NCI-H1417 (cell line): ENCODE measurements at places on chromosomes 4 and X.

DNA sequence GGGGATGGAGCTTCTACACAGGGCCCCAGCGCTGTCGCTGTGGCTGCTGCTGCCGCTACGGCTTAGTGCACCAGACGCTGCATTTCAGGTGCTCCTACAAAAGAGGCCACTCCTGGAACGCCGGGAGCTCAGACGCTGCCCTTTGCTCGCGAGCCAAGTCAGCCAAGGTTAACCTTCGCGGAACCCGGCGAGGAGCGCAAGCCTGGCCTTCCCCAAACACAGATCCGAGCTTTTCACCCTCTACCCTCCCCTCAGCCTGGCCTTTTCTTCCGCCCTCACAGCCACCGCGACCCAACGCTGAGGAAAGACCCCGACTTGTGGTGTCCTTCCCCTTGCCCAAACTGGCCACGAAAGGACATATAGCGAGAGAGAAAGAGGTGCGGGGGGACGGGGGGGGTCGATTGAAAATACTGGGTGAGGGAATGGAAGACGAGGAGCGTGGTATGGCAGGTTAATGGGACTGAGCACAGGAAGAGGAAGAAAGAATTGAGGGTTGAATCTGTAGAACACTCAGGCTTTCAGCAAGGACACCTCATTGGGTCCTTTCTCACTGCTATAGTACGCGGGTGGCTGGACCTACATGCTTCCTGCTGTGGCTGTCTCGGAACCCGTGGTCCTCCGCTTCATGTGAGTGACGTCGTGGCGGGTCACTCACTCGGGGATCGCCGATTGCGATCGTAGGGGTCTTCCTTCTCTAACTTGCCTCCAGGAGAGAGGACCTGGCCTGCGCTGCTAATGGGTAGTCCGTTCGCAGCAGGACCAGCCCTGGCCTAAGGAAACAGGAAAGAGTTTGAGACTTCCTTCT lies at the start of the genes AIMP1 and TBCK:
Gene AIMP1 (plus strand): TSS at position 583 of the 805 bp plus-strand sequence. CDS start 8,460 bp downstream, outside the sequence.
Gene TBCK (minus strand): TSS at position 242 of the 805 bp plus-strand sequence. CDS start 7,249 bp downstream, outside the sequence.
- peak; percentile 77 for DNase-seq

DNA sequence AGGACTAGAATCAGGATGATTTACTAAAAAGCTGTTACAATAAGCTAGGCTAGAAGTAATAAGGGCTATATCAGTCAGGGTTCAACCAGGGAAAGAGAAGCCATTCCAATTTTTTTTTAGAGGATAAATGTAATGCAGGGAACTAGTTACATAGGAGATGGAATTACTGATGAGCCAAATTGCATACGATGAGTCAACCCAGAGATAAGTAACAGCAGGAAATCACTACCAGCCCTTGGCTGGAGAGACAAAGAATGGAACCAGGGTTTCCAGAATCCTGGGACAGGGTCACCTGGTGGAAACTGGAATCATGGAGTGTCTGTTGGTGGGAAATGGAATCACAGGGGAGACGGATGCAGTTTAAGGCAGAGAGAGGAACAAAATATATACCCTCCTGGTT lies 13.1 kb upstream of the MAGEA4 start:
- DNase-seq = no peak

- DNase-seq = no peak
Observed at GRCh38 chr4:30103455-30103854, 616.7 kb upstream of the PCDH7 start.

- DNase-seq = no peak
Observed at GRCh38 chr4:54976682-54977081, 148.7 kb downstream of the KDR start.

DNA sequence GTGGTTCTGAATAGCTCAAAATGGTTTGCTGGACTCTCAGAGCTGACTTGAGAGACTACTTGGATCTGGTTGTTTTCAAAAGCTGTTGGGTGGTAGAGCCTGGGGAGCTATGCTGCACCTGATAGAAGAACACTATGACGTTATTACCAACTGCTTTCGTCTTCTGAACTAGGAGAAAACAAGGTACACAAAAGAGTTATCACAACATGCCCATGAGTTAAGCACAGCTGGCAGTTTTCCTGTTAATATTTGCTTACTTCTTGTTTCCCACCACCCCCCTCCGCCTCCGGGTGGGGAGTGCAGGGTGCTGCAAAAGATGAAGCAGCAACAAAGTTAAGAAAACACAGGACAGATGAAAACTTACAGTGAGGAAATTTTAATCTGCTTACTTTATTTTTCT lies 69.1 kb downstream of the RASL11B start:
- no peak for DNase-seq

DNA sequence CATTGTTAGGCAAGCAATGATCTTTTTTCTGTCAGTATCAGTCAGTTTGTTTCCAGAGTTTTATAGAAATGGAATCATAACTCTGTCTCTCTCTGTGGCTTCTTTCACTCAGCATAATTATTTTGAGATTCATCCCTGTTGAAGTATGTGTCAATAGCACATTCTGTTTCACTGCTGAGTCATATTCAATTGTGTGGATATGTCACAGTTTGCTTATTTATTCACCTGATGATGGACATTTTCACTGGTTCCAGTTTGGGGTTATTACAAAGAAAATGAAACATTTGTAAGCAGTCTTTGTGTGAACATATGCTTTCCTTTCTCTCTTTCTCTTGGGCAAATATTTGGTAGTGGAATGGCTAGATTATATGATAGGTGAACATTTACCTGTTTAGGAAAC lies 10.2 kb upstream of the ZNF718 start:
- DNase-seq = no peak

- DNase-seq = no peak
Observed at GRCh38 chrX:24465532-24465865, 413 bp downstream of the PDK3 start.

DNA sequence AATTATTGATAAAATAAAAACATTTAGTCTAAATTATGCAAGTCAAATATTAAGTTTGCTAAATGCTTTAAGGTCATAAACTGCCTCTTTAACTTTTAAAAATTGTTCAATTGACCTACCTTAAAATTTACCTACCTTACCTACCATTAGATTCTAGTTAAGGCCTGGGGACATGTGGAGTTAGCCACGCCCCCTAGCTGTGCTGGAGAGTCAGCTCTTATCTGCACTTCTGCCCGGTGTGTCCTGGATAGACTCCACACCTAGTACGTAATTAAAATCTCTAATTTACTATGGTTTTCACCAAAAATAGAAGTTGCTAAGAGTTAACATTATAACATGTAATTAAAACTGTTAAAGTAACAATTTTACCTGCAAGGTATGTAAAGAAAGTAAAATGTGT lies 22.7 kb downstream of the TENM3 start:
- no peak for DNase-seq

- DNase-seq = no peak
Observed at GRCh38 chr4:55117511-55117910, 7.9 kb downstream of the KDR start.

DNA sequence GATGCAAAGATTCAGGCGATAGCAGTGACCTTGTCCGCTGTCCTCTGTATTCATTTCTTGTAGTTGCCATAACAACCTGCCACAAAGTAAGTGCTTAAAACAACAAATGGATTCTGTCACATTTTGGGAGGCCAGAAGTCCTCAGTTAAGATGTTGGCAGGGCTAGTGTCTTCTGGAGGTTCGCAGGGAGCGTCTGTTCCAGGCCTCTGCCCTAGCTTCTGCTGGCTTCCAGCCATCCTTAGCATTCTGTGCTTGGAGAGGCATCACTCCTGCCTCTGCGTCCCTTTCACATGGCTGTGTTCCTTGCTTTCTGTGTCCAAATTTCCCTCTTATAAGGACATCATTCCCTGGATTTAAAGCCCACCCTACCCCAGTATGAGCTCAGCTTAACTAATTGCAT lies 31.5 kb upstream of the ZNF185 start:
- no peak for DNase-seq

- no peak for DNase-seq
Observed at GRCh38 chr4:11625211-11625610, 196.5 kb upstream of the HS3ST1 start.

DNA sequence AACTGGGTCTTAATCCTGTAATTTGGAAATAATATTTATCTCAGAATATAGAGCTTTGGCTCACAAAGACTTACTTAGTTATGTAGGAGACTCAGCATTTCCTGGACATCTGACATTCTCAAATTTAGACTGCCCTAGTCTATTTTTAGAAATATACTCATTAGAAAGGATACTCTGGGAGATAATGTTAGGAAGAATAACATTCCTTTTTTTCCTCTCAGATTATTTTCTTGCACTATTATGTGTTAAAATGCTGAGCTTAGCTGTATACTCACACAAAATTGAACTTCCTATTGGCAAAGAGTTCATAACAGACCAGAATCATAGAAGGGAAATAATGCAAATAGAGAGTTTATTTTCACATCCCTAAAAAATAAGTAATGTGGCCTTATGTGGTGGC lies 1424.9 kb upstream of the PCDH7 start:
- no peak for DNase-seq

GRCh38 chr4:169305651-169306050 lies 34.9 kb upstream of the SH3RF1 start:
- DNase-seq = no peak

- no peak for DNase-seq
Observed at GRCh38 chr4:77113069-77113468, 37.3 kb upstream of the CCNI start.

GRCh38 chr4:4277531-4277930 lies 12.4 kb downstream of the LYAR start:
- DNase-seq = no peak

GRCh38 chr4:80462621-80463091 lies 127.1 kb downstream of the CFAP299 start:
- no peak for DNase-seq

DNA sequence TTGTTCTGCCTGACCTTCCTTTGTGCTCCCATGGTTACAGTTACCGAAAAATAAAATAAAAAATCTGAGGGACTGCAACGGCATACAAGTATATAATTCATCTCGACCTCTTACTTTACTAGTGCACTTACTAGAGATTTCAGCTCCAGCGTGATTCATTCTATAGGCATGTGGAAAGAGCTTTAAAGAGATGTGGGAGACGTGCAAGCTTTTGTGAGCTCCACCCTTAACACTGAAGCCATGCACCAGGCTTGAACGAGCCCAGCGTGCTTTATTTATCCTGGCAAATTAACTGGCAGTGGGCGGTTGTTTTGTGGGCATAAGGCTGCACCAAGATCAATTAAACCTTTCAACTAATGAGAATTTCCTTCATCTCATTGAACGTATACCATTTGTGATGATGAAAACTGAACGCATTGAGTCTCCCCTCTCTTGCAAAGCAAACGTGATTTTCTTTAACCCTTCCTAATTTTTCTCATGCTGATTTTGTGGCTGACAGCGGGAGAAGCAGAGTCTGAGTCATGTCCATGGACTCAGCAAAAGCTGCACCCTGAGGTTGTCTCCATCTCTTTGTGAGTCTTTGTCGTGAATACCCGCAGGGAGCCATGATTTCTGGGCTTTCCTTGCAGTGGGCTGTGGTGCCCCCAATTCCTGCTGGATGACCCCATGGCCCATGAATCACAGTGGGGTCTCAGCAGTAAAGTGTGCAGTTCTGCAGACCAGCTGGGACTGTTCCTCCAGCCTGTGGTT lies 60.1 kb downstream of the MXRA5 start:
- no peak for DNase-seq

- DNase-seq = peak; percentile 24
Observed at GRCh38 chrX:107935200-107935599, 47.0 kb downstream of the TEX13B start.

GRCh38 chr4:185033072-185033471 lies 14.8 kb downstream of the HELT start:
- DNase-seq = no peak

DNA sequence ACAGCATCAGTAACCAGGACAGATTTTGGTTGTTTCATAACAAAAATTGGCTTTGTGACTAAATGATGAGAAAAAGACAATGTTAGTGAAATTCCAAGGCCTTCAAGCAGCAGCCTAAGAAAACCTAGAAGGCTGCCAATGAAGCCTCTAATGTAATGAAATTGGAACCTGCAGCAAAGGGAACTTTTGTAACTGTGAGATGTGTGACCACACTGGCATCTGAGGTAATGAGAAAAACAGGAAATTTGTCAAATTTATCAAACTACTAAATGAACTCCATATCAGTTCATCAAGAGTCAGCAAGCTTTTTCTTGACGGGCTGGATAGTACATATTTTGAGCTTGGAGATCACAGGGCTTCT lies 30.4 kb upstream of the EMCN start:
- DNase-seq = no peak

GRCh38 chr4:16579866-16580265 lies 318.6 kb downstream of the LDB2 start:
- DNase-seq = no peak

- no peak for DNase-seq
Observed at GRCh38 chrX:76159453-76159852, 13.4 kb upstream of the PBDC1 start.

- no peak for DNase-seq
Observed at GRCh38 chr4:147901916-147902315, 170.0 kb downstream of the ARHGAP10 start.

GRCh38 chr4:176671532-176671931 lies 121.2 kb downstream of the VEGFC start:
- DNase-seq = no peak

DNA sequence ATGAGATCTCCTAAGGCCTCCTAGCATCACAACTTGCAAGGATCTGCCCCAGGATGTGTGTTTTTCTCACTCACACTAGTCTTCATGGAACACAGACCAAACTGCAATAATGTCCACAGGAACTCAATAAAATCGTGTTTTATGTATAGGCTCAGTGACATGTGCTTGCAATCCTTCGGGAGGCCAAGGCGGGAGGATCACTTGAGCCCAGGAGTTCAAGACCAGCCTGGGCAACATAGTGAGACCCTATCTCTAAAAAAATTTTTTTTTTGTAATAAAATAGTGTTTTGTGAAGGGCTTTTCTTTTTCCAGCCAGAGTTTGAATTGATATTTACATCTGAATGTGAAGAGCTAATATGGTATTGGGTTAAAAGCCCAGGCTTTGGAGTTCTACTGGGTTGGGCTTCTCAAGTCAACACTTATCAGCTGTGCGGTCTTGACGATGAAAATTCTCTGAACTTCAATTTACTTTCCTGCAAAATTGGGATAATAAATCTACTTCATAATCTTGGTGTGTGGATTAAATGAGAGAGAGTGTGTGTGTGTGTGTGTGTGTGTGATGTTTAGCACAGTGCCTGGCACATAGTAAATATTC lies 38.7 kb upstream of the SETD7 start:
- DNase-seq = no peak

DNA sequence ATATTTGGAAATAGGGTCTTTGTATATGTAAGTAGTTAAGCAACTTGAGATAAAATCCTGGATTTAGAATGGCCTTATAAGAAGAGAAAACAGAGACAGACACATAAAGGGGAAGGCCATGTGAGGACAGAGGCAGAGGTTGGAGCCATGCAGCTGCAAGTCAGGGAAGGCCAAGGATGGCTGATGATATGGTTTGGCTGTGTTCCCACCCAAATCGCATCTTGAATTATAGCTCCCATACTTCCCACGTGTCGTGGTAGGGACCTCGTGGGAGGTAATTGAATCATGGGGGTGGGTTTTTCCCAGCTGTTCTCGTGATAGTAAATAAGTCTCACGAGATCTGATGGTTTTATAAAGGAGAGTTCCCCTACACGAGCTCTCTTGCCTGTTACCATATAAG lies 76.3 kb downstream of the STK32B start:
- no peak for DNase-seq

DNA sequence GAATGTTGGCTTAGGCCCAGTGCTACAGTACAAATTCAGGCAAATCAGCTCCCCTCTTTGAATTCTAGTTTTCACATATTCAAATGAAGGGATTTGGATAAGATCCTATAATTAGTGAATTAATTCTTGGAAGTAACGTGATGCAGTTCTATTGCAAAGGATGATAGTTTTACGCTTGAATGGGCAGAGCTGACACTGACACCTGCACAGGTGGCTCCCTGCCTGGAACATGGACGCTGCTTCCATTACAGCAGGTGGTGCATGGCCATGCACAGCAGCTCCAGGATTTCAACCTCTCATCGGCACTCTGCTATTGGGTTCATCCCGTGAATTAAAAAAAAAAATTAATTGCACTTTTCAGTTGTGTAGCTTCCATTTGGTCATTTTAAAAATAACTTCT lies 28.4 kb upstream of the RPS6KA6 start:
- DNase-seq = peak; percentile 3
